ENCODE measurements at places on chromosomes 2 and 18. TPM values are rescaled to one million over a fixed set of nuclear protein-coding genes. Genes with fewer than 3 reads are reported as not detected.

DNA sequence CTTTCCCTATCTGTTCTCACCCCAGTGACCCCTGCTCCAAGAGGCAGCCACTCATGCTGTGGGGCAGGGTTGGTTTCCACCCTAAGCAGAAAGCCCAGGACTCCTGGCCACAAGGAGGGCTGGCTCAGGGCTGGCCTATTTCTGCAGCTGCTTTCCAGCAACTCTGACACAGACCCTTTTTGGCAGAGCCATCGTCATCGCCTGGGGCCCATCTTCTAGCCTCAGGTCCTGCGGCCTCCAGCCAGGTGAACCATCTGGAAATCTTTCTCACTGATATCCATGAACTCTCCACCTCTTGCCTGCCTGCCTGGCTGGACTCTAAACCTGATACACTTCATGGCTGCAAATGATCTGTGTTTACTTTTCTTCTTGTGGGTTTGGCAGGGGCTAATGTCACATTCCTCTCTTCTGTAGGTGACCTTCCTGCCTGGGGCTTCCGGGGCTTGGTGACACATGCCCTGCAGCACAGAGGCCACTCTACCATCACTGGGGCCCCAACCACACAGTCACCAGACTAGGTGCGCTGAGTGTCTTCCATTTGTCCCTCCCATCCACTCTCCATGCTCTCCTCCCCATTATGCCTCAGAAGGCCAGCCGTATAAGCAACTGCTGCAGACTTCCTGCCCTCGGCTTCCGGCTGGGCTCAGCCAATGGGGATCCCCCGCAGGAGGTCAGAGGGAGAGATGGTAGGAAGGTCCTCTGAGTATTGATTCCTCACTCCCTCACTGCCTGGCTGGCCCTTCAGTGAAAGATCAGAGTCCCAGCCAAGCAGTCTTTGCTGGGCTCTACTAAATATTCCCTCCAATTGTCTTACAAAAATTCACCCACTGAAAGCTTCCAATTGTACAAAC is 9.7 kb upstream of the COPS8 start:
- DNase-seq, result no peak

DNA sequence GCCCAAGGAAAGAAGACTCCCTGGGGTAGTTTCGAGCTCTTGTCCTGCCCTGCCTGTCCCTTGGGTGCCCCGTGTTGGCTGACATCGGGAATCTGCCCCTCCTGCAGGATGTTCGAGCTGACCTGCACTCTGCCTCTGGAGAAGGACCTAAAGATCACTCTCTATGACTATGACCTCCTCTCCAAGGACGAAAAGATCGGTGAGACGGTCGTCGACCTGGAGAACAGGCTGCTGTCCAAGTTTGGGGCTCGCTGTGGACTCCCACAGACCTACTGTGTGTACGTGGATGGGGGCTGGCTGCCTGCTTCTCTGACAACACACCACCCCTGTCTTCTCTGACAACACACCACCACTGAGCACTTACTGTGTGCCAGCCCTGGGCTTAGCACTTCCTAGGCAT is 210.8 kb downstream of the DYSF start:
- no peak for DNase-seq

DNA sequence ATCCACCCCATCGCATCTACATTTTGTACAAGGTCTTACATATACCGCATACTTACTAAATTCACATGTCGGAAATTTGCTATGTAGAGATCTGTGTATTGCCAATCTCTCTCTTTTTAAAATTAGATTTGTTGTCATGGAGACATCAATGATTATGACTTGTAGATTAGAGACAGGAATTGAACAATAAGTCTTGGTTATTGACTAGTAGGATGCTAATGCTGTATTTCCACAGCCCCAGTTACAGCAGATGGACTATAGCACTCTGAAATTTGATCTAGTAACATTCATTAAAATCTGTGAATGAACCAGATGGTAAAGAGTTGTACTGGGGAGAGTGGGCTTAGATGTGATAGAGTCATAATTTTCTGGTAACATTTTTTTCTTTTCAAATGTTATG is 805.7 kb downstream of the SLC4A3 start:
- DNase-seq, result no peak

The SERPINB10 gene
- total RNA-seq, result not detected

- DNase-seq, result no peak
These were observed 197.3 kb downstream of the EIPR1 start for GRCh38 chr2:3180082-3180908.

Data from H1 (cell line).